ENCODE measurements at places on chromosomes 6 and 20. TPM values are rescaled to one million over a fixed set of nuclear protein-coding genes. Genes with fewer than 3 reads are reported as not detected.

MCCD1 gene
- not detected for total RNA-seq

DEFB124 gene
- total RNA-seq = not detected

BHLHE23 gene
- 0.33 TPM for total RNA-seq

SLC23A2 gene
- 51.7 TPM for total RNA-seq

SLC22A16 gene
- not detected for total RNA-seq

FAXC gene
- not detected for total RNA-seq

HSPA12B gene
- total RNA-seq = not detected

VGLL2 gene
- not detected for total RNA-seq

PPP1R3G gene
- 0.10 TPM for total RNA-seq

CARMIL1 gene
- 10.3 TPM for total RNA-seq

MOG gene
- total RNA-seq = not detected

CST2 gene
- not detected for total RNA-seq

All from GM12878 (cell line).